ENCODE measurements at places on chromosomes 16 and 17.

GRCh38 chr17:61053469-61053868 is 346.2 kb upstream of the TBX2 start:
- DNase-seq, result no peak

DNA sequence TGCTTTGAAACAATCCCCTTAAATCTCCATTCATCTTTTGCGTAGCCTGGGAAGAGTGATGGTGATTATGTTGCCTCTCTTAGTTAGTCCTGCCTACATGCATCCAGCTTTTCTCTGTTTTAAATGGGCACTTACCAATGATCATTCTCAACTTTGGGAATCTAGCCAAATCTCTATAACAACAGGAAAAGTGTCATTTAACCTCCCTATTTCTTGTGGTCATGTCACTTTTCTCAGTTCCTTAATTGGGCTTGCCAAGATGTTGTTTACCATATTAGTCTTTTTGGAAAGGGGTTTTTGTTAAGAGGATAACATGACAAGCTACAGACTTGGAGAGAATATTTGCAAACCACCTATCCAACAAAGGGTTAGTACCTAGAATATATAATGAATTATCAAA is 15.6 kb upstream of the CLEC10A start:
- peak; percentile 40 for DNase-seq

DNA sequence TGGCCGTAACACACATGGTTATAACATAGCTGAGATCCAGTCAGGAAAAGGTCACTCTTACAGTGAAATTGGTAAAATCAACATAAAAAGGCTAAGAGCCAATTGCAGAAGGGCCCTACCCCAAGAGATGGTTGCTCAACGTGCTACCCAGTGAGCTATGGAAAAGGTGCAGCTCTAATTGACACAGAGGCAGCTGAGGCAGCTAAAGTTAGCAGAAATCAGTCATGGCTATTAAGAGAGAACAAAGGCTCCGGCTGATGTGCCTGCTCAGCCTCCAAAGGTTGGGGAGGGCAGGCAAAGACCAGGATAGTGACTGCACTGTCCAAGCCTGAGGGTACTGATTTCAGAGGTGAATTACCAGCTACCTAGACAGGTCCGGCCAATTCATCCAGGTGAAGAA is 76.5 kb upstream of the ATP2A3 start:
- no peak for DNase-seq

GRCh38 chr17:72618001-72618509 is 474.4 kb downstream of the SLC39A11 start:
- no peak for DNase-seq

- DNase-seq, result no peak
Measured at GRCh38 chr16:78240459-78241222, 141.2 kb downstream of the WWOX start.

DNA sequence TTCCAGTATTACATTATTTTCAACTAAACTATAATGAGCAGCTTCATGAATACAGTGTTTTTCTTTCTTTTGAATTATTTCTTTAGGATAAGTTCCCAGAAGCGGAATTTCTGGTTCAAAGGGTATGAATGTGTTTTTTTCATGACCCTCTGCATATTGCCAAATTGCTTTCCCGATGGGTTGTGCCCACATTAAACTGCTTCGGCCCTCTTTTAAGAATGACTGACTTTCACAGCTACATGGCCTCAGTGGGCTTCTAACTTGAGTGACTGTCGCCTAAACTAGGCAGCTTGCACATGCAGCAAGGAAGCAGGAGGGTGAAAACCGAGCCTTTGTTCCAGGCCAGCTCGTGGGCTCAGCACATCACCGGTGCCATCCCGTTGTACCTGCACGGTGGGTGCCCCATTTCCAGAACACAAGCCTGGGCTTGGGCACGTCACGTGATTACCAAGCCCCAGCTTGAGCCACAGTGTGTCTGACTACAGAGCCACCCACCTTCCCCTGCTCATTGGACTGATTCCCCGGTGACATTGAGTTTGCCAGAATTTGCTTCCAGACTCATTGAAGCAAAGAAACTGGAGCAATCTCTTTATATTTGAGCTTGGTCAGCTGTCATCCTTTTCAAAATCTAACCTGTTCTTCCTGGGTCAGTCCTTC is 112.8 kb downstream of the CLEC16A start:
- DNase-seq, result no peak

- DNase-seq, result no peak
Measured at GRCh38 chr16:77690416-77690815, 31.9 kb upstream of the NUDT7 start.

- no peak for DNase-seq
Measured at GRCh38 chr17:79370126-79370525, 240.7 kb downstream of the RBFOX3 start.

- no peak for DNase-seq
Measured at GRCh38 chr17:6139447-6139832, 69.3 kb downstream of the WSCD1 start.

DNA sequence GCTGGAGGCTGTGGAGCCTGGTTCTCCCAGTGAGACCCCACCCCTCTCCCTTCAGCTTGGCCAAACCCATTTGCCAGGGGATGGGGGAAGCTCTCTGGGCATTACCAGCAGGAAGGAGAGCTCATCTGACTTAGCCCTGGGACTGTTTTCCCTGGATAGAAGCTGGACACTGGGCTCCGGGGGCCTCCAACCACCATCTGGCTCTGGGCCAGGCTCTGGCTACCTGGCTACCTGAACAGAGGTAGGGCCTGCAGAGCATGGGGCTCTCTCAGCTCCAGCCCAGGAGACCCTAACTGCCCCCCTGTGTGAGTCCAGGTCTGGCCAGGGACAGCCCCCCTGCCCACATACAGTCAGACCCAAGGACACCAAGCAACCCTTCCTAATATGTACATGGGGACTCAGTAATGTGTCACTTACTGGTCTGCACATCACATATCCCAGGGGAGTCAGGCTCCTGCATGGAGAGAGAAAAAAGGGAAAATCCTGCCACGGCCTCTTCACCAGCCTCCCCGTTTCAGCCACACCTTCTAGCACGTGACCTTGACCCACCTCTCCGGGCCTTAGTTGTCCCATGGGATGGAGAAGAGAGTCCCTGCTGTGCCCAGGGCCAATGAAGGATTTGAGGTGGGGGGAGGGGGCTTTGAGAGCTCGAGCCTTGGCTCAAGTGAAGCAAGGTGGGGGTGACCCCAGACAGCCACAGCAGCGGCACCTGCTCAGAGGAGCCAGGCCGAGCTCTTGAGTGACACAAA is 13.8 kb downstream of the CNGB1 start:
- no peak for DNase-seq

DNA sequence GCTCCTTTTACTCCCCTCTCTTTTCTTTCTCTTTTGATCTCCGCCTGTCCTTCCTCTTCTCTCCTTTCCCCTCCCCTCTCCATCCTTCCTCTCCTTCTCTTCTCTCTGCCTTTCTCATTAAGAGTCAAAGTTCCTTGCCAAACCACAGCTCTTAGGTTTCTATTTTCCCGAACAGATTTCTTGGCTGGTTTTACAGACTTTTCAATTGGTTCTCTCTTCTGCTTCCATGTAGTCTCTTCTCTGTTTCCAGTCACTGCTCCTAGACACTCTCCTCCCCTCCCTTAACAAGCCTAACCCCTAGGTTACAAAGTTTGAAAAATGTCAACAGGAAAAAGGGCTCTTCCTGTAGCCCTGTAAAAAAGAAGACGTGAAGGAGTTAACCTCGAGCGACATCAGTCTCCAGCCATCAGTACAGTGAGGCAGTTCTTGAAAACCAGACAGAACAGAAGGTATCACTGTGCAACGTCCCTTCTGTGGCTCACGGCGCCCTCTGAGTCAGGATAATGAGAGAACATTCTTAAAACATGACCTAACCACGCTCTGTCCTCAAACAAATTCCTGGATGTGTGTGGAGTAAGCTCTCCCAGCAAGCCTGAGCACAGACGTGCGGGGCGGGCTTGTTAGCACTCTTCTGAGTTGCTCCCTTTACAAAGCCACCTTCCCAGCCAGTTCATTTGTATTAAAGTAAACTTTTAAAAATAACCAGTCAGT is 11.6 kb upstream of the MARCHF10 start:
- peak; percentile 21 for DNase-seq

DNA sequence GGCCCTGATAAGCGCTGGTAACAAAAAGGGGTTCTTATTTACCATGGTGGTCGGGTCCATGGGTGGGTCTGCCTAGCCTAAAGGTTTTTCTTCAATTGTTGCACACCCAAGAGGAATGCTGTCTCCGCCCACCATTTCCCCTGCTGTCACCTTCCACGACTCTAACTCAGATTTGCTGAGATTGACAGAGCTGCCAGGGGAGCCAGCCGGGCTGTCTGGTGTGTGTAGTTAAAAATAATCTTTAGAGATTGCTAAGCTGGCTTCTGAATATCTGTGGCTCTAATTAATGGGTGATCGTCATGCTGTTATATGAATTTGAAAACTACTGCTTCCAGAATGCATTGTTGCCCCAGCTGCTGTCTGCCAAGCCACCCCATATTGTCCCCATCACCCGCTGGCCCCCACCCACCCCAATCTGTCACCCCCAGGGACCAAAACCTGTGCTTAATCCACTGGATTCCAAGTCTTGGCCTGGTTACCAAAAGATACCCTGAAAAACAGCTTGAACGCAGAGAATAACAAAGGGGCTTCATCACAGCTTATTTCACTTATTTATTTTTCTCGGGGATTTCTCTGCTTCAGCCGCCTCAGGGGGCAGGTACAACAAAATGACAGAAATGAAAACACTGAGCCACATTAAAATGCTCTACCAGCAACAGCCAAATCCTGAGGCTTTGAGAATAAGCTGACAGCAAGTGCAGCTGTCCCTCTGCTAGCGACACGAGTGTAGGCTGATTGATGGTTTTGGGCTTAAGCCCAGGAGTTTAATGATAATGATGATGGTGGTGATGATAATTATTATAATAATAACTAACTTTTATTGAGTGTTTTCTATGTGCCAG is 46.1 kb upstream of the NLK start:
- no peak for DNase-seq

- DNase-seq, result no peak
Measured at GRCh38 chr16:2512735-2513404, 882 bp upstream of the ATP6V0C start.

DNA sequence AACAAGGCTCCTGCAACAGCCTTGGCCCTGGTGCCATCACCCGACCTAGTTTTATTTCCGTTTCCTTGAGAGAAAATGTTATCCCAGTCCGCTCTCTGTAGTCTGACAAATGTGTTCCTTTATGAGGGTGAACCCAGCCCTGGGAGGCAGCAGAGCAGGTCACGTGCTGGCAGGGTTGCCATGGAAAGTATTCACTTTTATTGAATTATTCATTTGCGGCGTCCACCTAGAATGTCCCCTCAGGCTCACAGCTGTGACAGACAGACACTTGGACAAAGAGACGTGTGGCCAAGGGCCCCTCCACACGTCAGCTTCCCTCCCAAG is 90.0 kb downstream of the WSCD1 start:
- DNase-seq, result no peak

- peak; percentile 85 for DNase-seq
Measured at GRCh38 chr16:14354561-14355351, 275.3 kb downstream of the PARN start.

DNA sequence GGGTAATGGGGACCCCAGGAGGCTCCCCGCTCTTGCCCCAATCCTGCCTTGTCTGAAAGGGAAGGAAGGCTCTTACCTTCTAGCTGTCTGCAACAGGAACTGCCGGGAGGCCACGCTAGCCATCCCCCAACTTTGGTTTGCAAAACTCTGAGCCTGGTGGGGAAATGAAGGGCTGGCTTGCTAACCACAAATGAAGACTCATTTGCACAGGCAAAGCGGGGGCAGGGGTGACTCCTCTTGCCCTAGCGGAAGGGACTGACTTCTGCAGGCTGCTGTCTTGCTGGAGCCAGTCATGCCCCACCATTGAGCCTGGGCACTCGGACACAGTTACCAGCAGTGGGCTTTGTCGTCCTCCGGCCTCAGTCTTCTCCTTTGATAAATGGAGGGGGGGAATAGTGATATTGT is 52.6 kb downstream of the PLCG2 start:
- DNase-seq, result peak; percentile 98

DNA sequence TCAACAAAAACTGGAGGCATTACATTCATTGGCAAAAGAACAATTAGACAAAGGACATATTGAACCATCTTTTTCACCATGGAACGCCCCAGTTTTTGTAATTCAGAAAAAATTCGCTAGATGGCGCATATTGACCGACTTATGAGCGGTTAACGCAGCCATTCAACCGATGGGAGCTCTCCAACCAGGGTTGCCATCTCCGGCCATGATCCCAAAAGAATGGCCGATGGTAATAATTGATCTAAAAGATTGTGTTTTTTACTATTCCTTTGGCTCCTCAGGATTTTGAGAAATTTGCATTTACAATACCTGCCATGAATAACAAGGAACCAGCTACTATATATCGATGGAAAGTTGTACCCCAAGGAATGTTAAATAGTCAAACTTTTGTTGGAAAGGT is 21.4 kb downstream of the ALOX15B start:
- peak; percentile 79 for DNase-seq

GRCh38 chr17:40832840-40833239 is 10.4 kb upstream of the KRT10 start:
- no peak for DNase-seq

DNA sequence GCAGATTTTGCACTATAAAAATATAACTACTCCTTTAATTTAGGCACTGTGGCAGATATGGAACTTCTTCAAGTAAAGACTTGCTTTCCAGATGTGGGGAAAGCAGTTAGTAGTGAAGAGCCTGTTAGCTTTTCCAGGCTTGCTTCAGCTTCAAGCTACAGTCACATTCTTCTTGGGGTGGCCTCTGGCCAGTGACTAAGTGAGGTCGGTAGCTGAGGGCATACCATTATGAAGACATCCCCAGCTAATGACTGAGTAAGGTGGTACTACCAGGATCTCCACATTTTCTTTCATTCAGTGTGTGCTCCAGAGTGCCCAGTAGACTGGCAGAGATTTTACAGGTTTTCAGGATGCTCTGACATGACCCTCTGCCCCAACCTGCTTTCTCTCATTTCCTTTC is 167.1 kb upstream of the KIF2B start:
- no peak for DNase-seq

DNA sequence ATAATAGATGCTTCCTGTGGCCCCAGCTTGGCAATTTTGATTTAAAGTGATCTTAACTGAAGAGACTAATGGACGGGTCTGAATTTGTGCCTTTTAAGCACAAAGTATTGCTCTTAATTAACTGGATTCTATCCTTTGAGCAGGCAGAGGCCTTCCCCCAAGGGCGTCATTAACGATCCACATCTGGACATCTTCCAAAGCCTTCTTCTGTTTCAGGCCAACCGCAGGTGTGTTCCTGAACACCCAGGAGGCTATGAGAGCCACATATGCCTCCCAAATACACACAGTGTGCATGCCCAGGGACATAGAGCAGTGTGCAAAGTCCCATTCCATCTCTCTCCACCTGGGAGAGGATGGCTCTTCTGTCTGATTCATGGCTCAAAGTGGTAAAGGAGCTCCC is 42.3 kb downstream of the MAPT start:
- no peak for DNase-seq

GRCh38 chr16:24953721-24954120 is 61.4 kb downstream of the ARHGAP17 start:
- no peak for DNase-seq

DNA sequence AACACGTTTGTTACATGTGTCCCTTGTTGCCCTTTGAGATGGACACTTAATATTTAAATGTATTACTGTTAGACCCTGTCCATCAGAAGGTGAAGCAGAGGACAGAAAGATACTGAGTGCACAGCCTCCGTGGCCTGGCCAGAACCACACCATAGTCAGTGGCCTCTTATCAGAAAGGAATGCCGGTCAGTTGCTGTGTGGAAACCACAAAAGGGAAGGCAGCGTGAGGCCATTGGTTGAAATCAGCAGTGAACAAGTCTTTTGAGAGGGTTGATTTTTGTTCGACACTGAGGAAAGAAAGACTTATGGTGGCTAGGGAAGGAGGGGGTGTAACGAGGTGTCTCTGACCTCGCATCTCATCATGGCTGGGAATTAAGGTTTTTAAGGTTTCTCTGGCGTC is 85.4 kb upstream of the CLEC18A start:
- DNase-seq, result no peak

Measured in inflammatory macrophage (primary cell).